Upper lobe of right lung (tissue), 1 donor: ENCODE measurements at places on chromosomes 11 and 22. TPM values are rescaled to one million over a fixed set of nuclear protein-coding genes. Genes with fewer than 3 reads are reported as not detected.

POU2AF2 gene
- total RNA-seq: not detected

CCDC87 gene
- total RNA-seq: 0.26 TPM

SYT7 gene
- 4.8 TPM for total RNA-seq

LIMK2 gene
- total RNA-seq: 63.0 TPM

CTNND1 gene
- 245 TPM for total RNA-seq

CLCF1 gene
- total RNA-seq: 4.0 TPM

CASP5 gene
- 1.9 TPM for total RNA-seq

CRYBB3 gene
- total RNA-seq: 0.72 TPM

IGLL5 gene
- 12.3 TPM for total RNA-seq

DGCR6 gene
- 3.1 TPM for total RNA-seq

IL18BP gene
- total RNA-seq: 21.5 TPM

SLC1A2 gene
- 2.5 TPM for total RNA-seq

APOL4 gene
- total RNA-seq: 14.3 TPM

OR5B21 gene
- not detected for total RNA-seq

GLB1L3 gene
- 0.43 TPM for total RNA-seq

PTGDR2 gene
- total RNA-seq: 1.8 TPM

CDC42BPG gene
- 20.9 TPM for total RNA-seq

NRGN gene
- total RNA-seq: 79.9 TPM

SCN2B gene
- total RNA-seq: 2.5 TPM

YPEL4 gene
- total RNA-seq: 6.9 TPM
